GDM1 (cell line): ENCODE measurements at places on chromosomes 16 and 17.

- DNase-seq: no peak
Observed at GRCh38 chr17:31690151-31690551, 168.9 kb downstream of the COPRS start.

DNA sequence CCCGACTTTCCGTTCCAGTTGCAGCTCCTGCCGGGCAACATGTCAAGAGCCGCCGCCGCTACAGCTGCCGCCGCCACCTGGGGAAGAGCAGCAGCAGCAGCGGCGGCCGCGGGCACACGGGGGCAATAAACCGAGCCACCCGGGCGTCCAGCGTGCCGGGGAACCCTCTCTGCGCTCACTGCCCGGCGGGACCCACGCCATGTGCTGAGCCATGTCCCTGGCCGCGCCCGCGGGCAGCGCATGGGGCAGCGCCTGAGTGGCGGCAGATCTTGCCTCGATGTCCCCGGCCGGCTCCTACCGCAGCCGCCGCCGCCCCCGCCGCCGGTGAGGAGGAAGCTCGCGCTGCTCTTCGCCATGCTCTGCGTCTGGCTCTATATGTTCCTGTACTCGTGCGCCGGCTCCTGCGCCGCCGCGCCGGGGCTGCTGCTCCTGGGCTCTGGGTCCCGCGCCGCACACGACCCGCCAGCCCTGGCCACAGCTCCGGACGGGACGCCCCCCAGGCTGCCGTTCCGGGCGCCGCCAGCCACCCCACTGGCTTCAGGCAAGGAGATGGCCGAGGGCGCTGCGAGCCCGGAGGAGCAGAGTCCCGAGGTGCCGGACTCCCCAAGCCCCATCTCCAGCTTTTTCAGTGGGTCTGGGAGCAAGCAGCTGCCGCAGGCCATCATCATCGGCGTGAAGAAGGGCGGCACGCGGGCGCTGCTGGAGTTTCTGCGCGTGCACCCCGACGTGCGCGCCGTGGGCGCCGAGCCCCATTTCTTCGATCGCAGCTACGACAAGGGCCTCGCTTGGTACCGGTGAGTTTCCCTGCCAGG lies 604 bp downstream of the HS3ST3B1 start:
- no peak for DNase-seq

- DNase-seq: no peak
Observed at GRCh38 chr16:87469169-87469568, 23.7 kb downstream of the ZCCHC14 start.

GRCh38 chr17:72255481-72255880 lies 134.7 kb downstream of the SOX9 start:
- no peak for DNase-seq

GRCh38 chr17:65312718-65313377 lies 175.7 kb downstream of the RGS9 start:
- no peak for DNase-seq

DNA sequence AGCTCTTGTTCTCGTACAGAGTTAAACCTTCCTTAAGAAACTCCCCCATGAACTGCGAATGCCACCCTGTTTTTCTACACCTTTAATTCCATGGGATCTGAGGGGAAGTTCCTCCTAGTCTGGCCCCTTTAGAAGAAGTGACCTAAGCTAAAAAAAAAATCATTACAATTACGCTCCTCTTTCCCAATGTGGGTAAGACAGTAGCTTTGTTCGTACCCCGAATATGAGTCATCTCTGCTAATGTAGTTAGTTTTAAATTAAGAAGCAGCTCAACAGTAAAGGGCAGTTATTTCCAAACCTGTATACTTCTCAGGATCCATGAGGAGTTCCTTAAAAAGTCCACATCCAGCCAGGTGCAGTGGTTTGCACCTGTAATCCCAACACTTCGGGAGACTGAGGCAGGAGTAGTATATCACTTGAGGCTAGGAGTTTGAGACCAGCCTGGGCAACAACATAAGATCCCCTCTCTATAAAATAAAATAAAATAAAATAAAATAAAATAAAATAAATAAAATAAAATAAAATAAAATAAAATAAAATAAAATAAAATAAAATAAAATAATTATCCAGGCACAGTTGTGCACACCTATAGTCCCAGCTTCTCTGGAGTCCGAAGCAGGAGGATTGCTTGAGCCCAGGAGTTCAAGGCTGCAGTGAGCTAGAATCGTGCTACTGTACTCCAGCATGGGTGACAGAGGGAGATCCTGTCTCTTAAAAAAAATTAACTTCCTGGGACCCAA lies 26.1 kb downstream of the RCVRN start:
- DNase-seq: no peak

DNA sequence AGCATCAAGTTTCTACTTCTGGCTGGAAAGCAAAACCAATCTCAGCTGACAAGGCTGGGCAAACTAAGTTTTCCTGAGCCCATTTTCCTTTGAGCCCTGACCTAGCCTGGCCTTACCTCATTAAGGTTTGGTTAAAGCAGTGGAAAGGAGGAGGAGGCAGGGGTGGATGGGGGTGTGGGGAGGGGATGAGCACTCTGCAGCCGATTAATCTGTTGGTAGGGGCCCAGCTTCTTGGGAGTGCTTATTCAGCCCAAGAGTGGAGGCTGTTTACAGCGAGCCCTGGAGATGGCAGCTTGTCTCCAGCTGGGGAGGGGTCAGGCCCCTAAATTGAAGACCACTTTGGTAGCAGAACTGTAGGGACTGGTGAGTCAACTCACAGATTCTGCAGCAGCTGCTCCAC lies 12.0 kb downstream of the SMCR8 start:
- DNase-seq: no peak
